ENCODE measurements at places on chromosomes 5 and 9.

DNA sequence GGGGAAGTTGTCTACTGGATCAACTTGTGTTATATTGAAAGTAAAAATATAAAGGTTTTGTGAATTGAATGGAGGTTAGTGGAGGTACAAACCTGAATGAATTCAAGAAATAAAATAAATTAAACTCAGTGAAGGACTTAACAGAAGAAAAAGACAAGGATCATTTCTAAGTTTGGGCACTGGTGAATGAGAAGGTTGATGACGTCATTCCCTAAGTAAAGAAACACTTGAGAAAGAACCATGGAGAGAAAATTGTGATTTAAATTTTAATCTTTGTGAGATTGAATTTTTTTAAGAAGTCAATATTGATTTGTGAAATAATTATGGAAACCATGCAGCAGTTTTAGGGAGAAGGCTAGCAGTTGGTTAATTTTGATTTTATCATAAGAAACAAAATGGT lies 900.3 kb upstream of the TYRP1 start:
- no peak for DNase-seq

DNA sequence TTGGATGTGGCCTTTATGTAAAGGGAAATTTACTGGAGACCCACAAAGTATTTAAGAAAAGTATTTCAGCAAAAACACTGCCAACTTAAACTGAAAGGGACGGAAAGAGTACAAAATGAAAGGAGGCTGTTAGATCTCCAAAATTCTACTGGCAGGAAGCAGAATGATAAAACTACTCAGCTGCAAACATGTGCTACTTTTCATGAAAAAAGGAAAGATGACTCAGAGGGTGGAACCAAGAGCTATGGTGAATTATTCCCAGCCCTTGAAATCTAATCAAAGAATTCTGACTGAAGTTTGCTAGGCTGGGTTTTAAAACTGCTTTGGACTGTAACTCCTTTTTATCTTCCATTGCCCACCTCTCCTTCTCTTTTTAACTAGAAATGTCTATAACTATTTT lies 58.6 kb upstream of the ZBED3 start:
- no peak for DNase-seq

- no peak for DNase-seq
Measured at GRCh38 chr5:133397990-133398645, 214.2 kb downstream of the FSTL4 start.

GRCh38 chr5:93674866-93675459 lies 66.4 kb downstream of the POU5F2 start:
- DNase-seq: no peak

GRCh38 chr9:2478421-2478820 lies 143.2 kb upstream of the VLDLR start:
- DNase-seq: no peak

- no peak for DNase-seq
Measured at GRCh38 chr9:95740217-95741004, 135.1 kb upstream of the ERCC6L2 start.

GRCh38 chr9:120484162-120484561 lies 95.8 kb downstream of the CDK5RAP2 start:
- DNase-seq: no peak

DNA sequence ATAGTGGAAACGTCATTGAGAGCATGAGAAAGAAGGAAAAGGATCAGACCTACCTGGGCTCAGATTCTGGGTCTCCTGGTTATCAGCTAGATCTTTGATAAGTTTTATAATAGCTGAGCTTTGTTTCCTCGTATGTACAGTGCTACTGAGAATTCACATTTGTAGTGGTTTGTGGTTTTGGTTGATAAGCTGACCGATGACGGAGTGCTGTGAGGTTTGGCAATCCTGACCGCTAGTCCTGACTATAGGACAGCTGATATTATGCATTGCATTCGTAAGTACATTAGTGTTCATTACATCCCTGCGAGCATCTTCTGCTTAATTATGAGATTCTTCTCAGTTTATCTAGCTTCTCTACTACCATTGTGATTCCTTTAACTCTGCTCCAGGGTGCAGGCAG lies 190.7 kb upstream of the SLC27A6 start:
- DNase-seq: no peak

- DNase-seq: no peak
Measured at GRCh38 chr5:5810461-5810860, 388.0 kb downstream of the ICE1 start.

DNA sequence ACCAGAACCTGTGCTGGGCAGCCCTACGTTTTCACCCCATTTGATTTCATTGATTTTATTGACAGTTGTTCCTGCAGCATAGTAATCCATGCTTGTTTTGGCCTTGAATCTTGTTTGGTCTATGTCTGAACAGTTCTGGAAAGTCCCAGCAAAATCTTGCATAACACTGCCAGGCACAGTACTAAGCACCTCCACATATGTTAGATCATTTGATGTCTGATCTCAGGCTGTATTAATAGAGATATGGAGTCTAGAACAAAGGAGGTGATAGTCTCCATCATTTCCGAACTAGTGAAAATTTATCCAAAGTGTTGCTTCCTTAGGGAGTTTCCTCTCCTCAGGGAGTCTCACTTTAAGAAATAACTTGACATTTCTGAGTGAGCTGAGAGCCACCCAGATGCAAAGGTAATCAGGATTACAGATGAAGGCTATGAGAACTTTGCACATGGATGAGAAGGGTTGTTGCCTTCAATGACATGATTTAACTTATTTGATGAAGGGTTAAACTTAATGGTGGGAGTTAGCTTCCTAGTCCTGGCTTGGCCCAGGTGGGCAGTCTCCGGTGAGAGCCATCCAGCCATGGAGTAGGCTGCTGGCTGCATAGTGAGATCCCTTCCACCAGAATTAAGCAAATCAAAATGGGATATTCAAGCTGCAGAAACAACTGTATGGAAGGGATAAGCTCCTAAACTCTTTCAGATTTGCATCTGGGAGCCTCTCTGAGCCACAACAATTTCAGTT lies 173.8 kb upstream of the MVB12B start:
- DNase-seq: no peak

DNA sequence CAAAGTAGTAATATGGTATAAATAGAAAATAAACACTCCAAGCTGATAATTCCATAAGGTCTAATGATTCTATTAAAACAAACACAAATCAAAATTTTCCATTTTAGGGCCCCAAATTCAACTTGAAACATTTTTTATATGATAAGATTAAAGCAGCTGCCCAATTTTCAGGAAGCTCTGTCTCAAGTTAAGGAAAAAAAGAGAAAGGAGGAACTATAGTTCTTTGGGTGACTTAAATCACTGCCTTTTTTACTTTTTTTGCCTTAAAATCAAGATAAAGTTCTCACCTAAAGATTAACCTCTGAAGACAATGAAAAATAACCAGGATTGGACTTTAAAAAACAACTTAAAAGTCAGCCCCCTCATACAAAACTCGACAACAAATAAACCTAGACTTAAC lies 76.0 kb upstream of the IFNE start:
- no peak for DNase-seq

GRCh38 chr5:135759149-135759784 lies 75.2 kb upstream of the SLC25A48 start:
- no peak for DNase-seq

DNA sequence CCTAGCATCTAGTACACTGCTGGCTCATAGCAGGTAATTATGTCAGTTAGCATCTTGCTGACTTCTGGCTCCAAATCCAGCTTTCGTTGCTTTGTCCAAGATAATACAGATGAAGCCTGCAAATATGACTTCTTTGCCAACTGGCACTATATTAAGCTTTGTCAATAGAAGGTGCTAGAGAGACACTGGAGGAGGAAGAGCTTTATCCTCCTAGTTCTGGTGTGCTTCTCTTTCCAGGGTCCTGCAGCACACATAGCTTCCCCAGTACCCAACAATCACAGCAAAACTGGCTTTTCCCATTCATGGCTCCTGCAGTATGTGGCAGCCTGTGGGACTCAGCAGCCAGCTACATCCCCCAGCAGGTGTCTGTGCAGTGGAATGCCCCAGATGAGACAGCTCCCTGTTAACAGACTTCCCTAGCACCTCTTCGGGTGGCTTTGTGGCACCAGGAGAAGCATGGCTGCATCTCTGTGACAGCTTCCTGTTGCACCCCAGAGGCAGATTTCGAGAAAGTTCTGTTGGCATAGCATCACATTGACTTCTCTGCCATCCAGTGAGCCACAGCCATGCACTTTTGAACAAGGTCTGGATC lies 147.8 kb downstream of the OXCT1 start:
- no peak for DNase-seq

Measured in colonic mucosa (tissue), 4 donors.